Brain microvascular endothelial cell (primary cell): ENCODE measurements at places on chromosomes 6 and 20.
A peak's percentile ranks its signal among the peaks of the same experiment; 100 is the strongest.

- DNase-seq: no peak
These were observed 39.4 kb upstream of the PMEPA1 start for GRCh38 chr20:57749131-57749690.

DNA sequence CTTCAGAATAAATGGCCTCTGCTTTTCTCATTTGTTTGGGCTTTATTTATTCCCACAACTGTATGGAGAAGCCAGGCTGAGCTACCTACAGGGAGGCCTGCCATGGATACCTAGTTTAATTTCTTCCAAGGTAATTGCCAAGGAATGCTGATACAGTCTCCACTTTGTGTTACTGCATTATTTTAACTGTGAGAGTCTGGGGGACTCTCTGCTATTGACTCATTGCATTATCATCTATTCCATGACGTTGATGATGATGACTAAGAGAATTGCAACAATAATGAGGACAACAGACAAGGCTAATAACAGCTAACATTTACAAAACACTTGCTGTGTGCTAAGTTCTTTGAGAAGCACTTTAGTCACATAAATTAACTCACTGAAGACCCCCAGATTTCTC is 88.3 kb upstream of the COL21A1 start:
- peak; percentile 62 for DNase-seq

- peak; percentile 85 for DNase-seq
These were observed 17.0 kb downstream of the GPX5 start for GRCh38 chr6:28542440-28543296.

DNA sequence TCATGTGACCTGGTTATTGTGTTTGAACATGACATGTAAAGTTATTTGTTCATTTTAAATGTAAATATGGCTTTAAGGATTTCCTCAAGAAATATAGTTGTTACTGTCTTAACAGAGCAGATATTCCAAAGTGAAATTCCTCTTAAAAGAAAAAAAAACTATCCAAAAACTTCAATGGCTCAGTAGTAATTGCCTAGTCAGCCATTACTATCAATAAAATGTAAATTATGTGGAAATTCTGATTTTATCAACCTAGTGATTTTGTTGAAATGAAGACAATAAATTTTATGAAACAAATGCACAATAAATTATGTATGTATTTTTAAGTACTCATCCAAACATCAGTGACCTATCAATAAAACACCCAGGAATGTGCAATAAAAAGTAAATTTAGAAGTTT is 463.3 kb downstream of the TENT5A start:
- DNase-seq: no peak

DNA sequence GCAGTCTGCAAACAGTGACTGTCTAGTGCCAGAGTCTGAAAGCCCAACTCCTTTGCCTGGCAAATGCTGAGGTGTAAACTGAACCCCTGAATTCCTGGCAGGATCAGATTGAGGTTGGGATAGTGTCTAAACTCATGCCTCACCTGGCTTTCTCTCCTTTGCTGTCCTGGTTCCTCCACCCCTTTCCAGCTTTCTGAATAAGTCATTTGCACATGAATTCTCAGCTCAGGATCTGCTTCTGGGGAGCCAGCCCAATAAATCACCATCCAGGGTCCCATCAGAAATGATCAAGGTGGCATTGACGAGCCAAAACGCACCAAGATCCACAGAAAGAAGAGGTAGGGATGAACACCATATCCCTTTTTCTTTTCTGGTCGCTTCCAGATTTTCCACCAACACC is 301.6 kb downstream of the LRFN2 start:
- DNase-seq: no peak

GRCh38 chr6:79570129-79571029 is 33.1 kb upstream of the LCA5 start:
- DNase-seq: peak; percentile 72

DNA sequence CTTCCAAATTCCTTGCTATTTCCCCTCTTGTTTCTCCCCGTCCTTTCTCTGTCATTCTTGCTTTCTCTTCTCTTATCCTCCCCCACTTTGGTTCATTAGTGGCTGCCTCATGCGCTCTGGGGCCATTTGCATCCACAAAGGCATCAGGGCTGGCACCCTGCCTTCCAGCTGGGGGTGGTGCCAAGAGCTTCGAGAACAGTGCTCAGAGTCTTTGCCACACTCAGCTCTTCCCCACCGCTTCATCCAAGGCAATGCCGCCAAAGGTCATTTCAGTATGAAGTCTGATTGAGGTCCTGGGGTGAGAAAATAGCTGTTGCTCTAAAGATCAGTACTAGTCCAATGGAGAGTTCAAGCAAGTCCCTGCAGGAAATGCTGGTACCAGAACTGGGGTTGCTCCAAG is 22.7 kb downstream of the OLIG3 start:
- no peak for DNase-seq

DNA sequence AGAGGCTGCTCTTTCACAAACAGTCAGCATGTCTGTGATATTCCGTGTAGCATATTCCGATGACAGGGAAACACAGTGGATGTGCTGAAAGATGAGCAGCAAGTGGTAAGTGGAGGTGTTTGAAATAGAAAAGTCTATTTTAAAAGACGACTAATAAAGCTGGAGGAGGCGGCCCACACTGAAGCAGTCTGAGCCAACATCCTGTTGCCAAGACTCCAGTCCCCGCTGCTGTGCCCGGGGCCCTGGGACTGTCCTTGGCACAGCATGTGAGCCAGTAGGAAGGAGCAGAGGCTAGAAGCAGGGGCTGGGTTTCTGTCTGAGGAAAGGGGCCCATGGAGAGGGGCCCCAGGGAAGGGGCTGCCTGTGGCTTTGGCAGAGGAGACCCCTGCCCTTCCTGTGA is 351.5 kb upstream of the CHD6 start:
- no peak for DNase-seq

GRCh38 chr20:60583741-60584140 is 625.5 kb downstream of the CDH26 start:
- DNase-seq: no peak

- no peak for DNase-seq
These were observed 7.8 kb downstream of the ENPP3 start for GRCh38 chr6:131644921-131645320.

- DNase-seq: no peak
These were observed 256.1 kb downstream of the ZNF217 start for GRCh38 chr20:53337390-53338101.
